ENCODE measurements at places on chromosomes 3 and 15.

- DNase-seq = no peak
Measured at GRCh38 chr3:105956306-105956705, 87.5 kb upstream of the CBLB start.

DNA sequence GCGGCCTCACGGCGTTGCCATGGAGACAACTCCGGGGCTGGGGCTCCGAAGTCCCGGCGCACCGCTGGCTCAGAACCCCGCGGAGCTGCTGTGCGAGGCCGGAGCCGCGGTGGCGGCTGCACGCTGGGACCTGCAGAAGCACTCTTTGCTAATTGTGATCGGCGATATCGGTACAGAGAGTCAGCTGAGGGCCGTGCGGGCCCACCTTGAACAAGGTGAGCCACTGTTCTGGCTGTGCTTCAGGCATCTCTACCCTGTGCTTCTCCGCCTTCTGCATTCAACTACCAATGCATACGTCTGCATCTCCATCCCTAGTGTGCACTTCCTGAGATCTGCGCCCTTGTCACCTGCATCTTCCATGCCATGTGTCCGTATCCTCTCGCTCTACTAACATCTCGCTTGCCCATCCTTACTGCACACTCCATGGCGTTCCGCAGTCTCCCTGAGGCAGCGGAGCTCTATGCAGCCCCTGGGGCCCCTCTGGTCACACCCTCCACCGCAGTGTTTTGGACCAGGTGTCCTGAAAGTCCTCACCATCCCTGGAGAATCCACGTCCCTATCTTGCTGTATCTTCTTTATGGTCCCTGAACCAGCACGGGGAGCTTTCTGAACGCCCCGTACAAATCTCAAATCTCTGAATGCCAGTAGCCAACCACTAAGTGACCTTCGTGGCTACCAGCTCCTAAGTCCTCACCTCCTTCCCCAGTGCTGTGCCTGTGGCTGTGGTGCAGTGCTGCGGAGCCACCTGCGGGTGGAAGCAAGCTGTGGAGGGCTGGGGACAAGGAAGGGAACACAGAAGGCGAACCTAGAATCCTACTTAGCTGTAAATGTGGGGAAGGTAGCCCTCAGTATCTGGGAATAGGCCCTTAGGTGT lies 6.2 kb upstream of the MAP1A start:
- peak; percentile 45 for DNase-seq

- no peak for DNase-seq
Measured at GRCh38 chr15:38186507-38186906, 66.1 kb upstream of the SPRED1 start.

- DNase-seq = no peak
Measured at GRCh38 chr15:63469984-63470383, 34.4 kb upstream of the USP3 start.

DNA sequence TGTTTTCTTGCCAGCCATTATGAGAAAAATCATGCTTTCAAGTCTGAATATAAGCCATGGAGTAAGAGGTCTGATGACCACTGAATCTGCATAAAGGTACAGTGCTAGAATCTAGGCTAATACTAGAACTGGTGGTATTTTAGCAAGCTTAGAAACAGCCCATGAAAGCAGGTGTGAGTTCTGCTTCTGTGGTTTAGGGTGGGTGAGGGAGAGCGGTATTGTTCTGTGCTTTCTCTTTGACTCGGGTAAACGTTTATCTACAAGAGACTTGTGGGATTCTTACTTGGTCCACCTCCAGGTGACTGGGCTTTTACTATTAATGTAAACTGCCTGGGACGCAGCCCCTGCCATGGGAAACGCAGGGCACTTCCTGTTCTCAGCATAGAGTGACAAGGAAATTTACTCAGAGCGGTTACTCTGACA lies 55.2 kb downstream of the PGPEP1L start:
- DNase-seq = no peak

- peak; percentile 43 for DNase-seq
Measured at GRCh38 chr3:122299872-122300460, 25.1 kb upstream of the CSTA start.

DNA sequence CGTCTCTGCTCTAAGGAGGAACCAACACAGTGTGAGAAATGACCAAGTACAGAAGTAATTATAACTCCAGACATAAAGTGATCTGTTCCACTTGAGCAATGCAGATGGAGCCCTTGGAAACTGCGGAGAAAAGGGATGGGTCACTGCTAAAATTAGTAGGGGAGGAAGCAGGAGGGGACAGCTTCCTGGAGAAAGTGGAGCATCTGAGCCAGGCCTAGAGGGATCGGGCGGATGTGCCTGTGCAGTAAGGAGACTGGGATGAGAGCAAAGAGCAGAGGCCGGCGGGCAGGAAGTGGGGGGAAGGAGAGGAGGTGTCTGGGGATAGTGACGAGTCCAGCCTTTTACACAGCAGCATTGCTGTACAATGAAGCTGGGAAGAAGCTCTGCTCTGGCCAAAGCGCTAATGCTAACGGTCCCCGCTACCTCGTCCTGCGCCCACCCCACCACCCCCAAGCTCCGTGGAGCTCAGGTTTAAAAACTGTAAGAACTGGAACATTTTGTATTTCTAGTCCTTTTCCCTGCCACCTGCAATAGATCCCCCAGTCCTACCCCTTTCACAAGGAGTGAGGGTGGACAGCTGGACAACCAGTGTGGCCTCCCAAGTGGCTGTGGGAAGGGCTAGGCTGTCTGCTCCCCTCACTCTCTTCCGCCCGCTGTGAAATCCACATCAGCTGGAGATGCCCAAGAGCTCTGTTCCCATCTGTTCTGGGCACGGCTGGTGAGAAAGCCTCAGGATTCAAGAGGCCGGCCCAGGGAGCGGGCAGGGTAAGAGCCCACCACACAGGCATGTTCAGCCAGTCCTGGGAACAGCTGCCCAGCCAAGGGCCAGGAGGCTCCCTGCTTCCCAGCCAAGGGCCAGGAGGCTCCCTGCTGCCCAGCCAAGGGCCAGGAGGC lies 53.0 kb upstream of the HES1 start:
- peak; percentile 70 for DNase-seq

- DNase-seq = no peak
Measured at GRCh38 chr3:178384321-178385230, 151.7 kb upstream of the KCNMB2 start.

GRCh38 chr3:140296796-140297352 lies 361.9 kb downstream of the CLSTN2 start:
- no peak for DNase-seq

- no peak for DNase-seq
Measured at GRCh38 chr3:134163096-134163495, 87.6 kb downstream of the RYK start.

GRCh38 chr15:71226536-71227455 lies 111.5 kb downstream of the THSD4 start:
- DNase-seq = no peak

DNA sequence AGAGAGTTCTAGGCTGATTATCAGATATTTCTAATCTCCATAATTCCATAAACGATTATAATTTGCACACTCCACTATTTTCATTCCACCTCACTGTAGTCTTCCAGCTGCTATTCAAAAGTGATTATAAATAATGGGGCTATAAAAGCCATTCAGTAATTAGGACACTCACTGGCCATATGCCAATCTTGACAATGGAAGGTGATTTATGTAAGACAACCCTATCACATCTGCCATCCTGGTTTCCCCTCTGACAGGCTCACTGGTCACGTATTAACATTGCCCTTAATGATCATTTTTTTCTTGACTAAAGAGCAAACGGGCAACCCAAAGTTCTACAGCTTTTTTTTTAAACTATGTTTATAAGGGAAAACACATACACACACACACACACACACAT lies 402.4 kb downstream of the MAGI1 start:
- no peak for DNase-seq

- DNase-seq = no peak
Measured at GRCh38 chr3:11400213-11400612, 128.0 kb downstream of the ATG7 start.

DNA sequence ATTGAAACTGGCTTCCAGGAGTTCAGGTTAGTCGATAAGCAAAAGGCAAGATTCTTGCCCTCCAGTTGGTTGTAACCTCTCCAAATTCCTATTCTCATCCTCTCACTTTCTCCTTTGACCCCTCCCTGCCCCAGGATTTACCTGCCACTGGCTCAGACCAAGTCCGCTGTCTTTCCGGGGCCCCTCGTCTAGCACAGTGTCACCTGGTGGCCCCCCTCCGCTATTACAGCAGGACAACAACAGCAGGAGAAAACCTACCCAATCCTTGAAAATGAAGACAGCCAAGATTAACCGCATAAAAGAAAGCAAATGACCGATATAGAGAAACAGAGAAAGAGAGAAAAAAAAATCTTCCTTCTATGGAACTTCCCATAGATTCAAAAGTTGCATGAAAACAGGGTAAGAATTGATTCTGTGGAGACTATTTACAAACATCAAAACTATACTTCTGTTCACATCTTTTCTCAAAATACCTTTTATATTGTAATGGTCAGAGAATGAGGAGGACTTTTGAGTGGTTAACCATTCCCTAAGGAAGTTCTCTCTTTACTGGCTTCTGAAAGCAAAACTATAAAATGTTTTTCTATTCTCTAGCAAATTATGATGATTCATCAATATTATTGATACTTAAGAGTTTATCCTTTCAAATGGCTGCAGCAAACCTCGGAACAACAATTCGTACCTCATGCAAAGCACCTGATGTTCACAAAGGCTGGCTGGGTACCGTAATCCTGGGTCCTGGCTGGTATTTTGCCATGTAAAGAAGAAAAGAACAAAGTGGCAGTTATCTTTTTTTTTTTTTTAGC lies 10.0 kb upstream of the ST8SIA2 start:
- no peak for DNase-seq

DNA sequence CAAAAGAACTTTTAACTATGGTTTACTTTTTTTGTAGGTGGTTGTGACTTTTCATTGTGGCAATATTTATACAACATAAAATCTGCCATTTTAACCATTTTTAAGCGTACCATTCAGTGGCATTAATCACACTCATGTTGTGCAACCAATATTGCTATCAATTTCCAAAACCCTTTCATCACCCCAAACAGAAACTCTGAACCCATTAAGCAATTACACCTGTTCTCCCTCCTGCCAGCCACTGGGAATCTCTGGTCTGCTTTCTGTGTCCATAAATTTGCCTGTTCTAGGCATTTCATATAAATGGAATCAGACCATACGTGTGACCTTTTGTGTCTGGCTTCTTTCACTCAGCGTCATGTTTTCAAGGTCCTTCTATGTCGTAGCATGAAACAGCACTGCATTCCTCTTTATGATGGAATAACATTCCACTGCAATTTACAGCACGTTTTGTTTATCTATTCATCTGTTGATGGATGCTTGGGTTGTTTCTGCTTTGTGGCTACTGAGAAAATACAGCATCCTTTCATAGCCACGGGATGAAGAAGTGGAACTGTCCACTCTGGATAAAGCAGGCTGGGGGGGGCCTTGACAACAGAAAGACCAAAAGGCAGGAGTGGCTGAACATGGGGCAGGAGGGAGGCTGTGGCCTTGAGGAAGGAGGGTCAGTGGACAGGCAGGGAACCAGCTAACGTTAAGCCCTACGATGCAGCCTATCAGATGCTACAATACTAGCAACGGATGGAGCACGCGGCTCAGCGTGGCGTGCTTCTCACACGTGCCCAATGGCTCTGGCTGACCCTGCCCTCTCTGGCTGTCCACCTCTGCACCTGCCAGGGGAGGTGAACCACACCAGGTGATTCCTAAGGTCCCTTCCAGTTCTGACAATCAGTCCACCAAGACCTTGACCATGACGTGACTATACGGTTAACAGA lies 110.9 kb downstream of the SEC22A start:
- DNase-seq = no peak

- DNase-seq = peak; percentile 64
Measured at GRCh38 chr15:57337868-57338411, 38.4 kb upstream of the CGNL1 start.

DNA sequence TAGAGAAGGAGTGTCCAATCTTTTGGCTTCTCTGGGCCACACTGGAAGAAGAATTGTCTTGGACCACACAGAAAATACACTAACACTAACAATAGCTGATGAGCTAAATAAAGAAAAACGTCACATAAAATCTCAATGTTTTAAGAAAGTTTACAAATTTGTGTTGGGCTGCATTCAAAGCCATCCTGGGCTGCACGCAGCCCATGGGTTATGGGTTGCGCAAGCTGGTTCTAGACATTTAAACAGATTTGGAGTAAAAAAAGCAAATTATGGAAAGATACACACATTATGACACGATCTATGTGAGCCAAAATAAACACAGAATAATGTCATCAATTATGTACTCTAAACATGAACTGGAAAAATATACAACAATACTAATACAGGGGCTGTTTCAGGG lies 703.3 kb upstream of the LMCD1 start:
- DNase-seq = no peak

Measured in HT1080 (cell line).